ENCODE measurements at places on chromosomes 11 and 22.
A peak's percentile ranks its signal among the peaks of the same experiment; 100 is the strongest.

GRCh38 chr11:117662671-117663269, 134.2 kb downstream of the DSCAML1 start:
- no peak for DNase-seq

GRCh38 chr11:84607975-84608836, 1018.9 kb downstream of the DLG2 start:
- no peak for DNase-seq

GRCh38 chr11:46335890-46336562, 11.2 kb upstream of the DGKZ start:
- DNase-seq = no peak

- no peak for DNase-seq
Observed at GRCh38 chr11:1526785-1527184, 40.2 kb upstream of the MOB2 start.

- DNase-seq = no peak
Observed at GRCh38 chr11:115657586-115657985, 153.4 kb upstream of the CADM1 start.

DNA sequence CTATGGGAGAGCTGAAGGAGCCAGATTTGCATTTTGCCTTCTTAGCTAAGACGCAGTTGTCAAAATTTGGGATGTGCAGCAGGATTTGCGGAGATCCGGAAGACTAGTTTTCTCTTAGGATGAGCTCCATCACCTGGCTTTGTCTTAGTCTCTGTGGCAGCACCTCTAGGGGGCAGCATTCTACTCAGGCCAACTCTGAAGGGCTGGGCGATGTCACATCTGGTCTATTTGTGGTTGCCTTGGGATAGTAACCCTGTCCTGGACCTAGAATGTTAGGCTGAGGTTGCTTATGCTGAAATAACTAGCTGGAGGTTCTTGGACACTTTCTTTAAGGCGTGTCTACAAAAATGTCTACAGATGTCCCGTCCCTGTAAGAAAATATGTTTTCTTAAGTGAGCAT, 116.2 kb downstream of the FAT3 start:
- DNase-seq = no peak

DNA sequence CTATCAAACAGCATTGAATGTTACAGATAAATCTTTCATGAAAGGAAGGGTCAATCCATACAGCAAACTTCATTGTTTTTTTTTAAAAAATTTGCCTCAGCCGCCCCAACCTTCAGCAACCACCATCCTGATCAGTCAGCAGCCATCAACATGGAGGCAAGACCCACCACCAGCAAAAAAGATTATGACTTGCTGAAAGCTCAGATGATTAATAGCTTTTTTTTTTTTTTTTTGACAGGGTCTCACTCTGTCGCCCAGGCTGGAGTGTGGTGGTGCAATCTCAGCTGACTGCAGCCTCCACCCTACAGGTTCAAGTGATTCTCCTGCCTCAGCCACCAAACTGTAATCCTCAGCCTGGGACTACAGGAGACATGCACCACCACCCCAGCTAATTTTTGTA, 18.0 kb upstream of the CD3E start:
- no peak for DNase-seq

- DNase-seq = no peak
Observed at GRCh38 chr22:45832959-45833580, 143.9 kb downstream of the WNT7B start.

DNA sequence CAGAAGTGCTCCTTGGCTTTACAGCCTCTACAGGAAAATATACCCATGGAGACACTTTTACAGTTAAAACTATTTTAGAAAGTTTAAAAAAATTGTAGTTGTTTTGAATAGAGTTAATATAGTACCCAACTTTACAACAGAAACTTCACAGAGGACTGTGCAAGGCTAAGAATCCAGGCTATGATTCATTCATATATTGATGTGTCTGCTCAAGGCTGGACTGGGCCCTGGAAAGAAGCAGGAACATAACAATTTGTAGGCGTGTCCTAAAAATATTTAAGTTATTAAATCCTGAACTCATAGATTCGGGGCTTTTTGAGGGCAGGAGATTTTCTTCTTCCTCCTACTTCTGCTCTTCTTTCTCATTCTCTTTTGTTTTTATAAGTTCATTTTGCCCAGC, 291.5 kb upstream of the CCDC179 start:
- DNase-seq = no peak

DNA sequence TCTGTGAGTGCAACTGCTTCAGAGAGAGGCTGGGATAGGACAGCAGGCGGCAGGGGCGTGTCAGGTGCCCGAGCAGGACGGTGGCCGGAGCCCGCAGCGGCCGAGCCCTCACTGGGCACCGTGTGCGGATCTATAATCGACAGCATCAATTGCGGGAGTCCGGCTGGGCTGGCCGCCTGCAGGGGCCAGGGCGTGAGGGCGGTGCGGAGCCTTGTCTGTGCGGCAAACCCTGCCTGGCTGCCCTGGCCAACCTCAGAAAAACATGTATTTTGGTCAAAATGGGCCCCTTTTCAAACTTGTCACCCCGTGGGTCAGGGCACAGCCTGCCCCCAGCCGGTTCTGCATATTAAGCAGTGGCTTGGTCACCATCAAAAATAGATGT, 91.3 kb upstream of the KCNQ1OT1 start:
- DNase-seq = peak; percentile 23

DNA sequence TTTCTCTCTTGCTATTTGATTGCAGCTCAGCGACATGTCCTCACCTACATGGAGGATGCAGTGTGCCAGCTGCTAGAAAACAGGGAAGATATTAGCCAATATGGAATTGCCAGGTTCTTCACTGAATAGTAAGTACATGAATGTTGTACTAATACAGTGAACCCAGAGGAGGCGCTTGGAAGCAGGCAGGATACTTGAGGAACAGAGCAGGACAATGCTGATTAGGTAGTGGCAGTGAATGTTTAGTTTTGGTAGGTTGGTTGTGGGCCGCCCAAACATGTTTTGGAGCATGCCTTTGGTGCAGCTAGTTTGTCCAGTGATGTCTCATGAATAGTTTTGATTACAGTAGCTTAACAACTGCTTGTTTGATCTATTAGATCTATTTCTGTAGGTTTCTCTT, 50.6 kb downstream of the CSTPP1 start:
- DNase-seq = no peak

DNA sequence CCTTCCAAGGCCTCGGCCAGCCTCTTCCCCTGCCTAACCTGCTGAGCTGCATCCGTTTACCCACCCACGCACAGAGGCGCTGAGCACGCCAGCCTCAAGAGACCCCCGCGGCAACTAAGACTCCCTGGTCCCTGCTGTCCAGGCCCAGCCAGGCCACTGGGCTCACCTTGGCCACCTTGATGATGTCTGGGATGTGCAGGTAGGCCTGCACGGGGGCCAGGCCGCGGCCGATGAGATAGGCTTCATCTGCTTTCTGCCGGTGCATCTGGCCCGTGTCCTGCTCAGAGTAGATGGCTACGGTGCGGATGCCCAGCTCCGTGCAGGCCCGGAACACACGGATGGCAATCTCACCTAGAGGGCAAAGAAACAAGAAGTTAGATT, 14.6 kb downstream of the LRFN4 start:
- DNase-seq = no peak

DNA sequence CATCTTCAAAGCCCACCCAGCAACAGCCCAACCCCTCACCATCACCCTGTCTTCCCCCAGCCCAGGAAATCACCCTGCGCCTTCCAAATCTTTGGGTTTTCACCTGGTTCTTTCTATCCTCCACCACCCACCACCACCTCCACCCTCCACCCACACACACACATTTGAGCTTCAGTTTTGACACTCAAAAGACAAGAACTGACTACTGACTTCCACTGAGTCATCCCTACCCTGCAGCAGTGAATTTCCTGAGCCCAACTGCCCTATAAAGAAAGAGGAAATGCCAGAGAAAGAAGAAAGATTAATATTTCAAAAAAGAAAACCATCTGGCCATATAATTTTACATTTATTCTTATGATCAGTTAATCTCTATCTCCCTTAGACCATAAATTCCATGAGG, 137.5 kb downstream of the CHST1 start:
- DNase-seq = no peak

DNA sequence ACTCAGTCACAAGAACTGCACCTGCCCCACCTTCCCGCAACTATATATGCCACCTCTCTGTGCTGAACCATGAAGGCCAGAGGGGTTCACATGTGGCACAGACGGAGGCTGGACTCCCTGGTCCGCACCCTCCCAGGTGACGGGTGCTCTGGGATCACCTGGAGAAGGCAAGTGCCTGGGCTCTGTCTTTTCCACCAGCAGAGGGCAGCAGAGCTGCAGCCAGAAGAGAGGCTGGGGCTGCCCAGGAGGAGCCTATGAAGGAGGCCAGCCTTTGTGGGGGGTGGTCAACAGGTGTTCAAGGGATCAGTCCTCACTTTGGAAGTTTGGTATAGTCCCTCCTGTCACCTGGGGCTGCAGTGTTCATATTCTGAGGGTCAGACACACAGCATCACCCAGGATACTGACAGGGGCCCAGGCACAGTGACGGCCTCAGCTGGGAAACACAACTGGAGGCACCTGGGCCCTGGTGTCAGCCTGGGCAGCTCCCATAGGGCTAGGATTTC, 39.2 kb upstream of the IGLL5 start:
- peak; percentile 62 for DNase-seq

GRCh38 chr11:132898021-132898420, 634.3 kb downstream of the OPCML start:
- no peak for DNase-seq

DNA sequence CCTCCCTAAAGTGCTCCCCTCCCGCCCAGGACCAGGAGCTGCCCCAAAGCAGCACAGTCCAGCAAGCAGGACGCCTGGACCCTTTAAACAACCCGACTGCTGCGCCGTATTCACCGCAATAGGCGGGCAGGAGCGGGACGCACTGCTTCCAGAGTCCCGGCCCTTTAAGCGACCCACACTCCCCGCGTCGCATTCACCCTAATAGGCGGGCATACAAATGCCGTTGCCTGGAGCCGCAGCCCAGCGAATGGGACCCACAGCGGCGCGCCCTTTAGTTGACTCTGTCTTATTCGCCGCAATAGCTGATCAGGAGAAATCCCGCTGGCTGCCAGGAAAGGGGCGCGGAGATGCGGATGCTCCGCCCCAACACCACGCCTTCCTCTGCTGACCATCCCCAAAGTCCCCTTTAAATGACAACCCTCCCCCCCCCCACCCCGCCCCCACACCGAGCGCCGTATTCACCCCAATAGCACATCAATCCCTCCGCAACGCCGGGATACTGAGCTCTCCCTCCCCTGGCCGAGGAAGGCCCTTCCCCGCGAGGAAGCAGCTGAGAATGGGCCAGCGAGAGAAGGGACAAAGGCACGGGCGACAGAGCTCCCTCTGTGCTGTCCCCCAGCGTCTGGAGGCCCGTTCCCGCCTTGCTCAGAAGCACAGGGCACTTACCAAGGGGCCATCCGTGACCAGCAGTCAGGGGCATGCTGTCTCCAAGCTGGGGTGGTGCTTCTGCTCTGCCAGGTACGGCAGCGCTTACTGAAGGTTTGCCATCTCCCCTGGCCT, 4.7 kb downstream of the OSBPL5 start:
- no peak for DNase-seq

DNA sequence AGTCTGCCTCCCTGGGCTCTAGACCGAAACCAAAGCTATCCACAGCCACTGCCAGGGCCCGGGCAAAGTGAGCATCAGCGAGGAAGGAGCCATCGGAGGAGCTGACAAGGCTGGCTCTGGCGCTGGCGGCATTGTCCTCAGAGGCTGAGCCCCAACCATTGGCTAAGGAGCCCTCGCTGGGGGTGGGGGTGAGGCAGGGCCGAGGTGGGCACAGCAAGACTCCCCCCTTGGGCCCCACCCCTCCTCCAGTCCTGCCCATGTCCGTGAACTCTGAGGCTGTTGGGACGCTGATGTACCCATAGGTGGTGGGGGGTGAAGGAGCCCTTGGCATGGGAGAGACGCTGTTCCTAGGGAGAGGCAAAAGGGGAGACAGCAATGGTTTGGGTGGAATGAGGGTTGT, 11.2 kb downstream of the ROBO4 start:
- no peak for DNase-seq

- no peak for DNase-seq
Observed at GRCh38 chr22:49349181-49349835, 478.4 kb downstream of the BRD1 start.

DNA sequence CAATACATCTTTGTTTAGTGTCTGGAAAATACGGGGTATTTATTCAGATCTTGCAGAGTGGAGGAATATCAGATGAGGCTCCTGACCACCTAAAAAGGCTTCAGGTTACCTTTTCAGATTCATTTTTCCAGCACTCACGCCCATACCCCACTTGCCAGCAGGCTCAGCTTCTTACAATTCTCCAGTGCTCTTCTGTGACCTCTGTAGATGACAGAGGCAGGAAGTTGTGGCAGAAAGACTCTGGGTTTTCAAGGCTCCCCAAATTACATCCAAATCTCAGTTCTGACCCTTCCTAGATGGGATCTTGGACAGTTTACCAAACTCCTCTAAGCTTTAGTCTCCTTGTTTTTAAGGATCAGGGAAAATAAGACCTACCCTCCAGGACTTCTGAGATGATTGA, 61.1 kb downstream of the SYTL2 start:
- no peak for DNase-seq

GRCh38 chr22:41418717-41419116, 27.9 kb downstream of the TOB2 start:
- DNase-seq = no peak

DNA sequence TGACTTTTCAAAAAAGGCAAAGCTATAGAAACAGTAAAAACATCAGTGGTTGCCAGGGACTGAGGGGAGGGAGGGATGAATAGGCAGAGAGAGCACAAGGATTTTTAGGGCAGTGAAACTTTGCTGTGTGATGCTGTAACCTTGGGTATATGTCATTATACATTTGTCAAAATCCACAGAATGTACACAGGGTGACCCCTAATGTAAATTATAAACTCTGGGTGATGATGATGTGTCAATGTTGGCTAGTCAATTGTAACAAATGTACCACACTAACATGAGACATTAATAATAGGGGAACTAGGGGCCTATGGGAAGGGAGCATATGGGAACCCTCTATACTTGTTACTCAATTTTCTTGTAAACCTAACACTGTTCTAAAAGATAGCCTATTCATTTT, 24.8 kb downstream of the RIBC2 start:
- no peak for DNase-seq

GRCh38 chr11:73760135-73760678, 667 bp downstream of the RAB6A start:
- peak; percentile 17 for DNase-seq

- DNase-seq = no peak
Observed at GRCh38 chr22:41106122-41106968, 14.0 kb downstream of the EP300 start.

- no peak for DNase-seq
Observed at GRCh38 chr11:70627219-70627618, 228.9 kb downstream of the CTTN start.

Data from activated B cell treated with CpG ODN at 0.5 μM for 24 hours (primary cell).